ENCODE measurements at places on chromosomes 11 and 22. TPM values are rescaled to one million over a fixed set of nuclear protein-coding genes. Genes with fewer than 3 reads are reported as not detected.

RBFOX2 gene
- total RNA-seq = 169 TPM

RAG2 gene
- total RNA-seq = not detected

MPST gene
- total RNA-seq = 38.7 TPM

TMEM45B gene
- 0.13 TPM for total RNA-seq

FAM83F gene
- not detected for total RNA-seq

MRPL17 gene
- total RNA-seq = 85.9 TPM

MUC6 gene
- not detected for total RNA-seq

KDM4F gene
- not detected for total RNA-seq

ARHGAP8 gene
- total RNA-seq = not detected

LDLRAD3 gene
- 4.5 TPM for total RNA-seq

CCDC188 gene
- total RNA-seq = 3.5 TPM

CENPM gene
- total RNA-seq = 28.4 TPM

C11orf21 gene
- not detected for total RNA-seq

ACTN3 gene
- total RNA-seq = not detected

SYT13 gene
- not detected for total RNA-seq

C11orf91 gene
- total RNA-seq = 0.19 TPM

PRCP gene
- 58.0 TPM for total RNA-seq

GRK3 gene
- total RNA-seq = 0.66 TPM

PGA5 gene
- not detected for total RNA-seq

GLB1L2 gene
- not detected for total RNA-seq

AIFM3 gene
- 0.53 TPM for total RNA-seq

SLC1A2 gene
- 1.4 TPM for total RNA-seq

LRRC55 gene
- not detected for total RNA-seq

OR8D1 gene
- not detected for total RNA-seq

SOX6 gene
- 0.50 TPM for total RNA-seq

All from aortic smooth muscle cell (primary cell).